GM04504 (cell line): ENCODE measurements at places on chromosomes 7 and 10.

DNA sequence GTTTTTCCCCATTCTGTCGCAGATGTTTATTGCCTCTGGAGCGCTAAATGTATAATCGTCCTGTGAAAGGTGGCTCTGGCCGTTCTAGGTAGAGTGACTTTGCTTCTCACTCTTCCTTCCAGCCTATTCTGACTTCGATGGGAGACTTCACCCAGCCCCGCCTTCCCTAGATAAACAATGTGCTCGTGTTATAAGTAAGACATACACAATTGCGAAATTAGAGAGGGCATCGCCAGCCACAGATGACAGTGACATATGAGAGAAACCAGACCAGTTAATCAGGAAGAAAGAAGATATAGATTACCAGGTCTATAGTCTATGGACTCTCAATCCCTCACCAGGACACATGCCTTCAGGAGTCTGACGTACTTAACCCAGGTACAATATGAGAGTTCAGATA lies 1050.5 kb upstream of the AUTS2 start:
- DNase-seq: no peak

DNA sequence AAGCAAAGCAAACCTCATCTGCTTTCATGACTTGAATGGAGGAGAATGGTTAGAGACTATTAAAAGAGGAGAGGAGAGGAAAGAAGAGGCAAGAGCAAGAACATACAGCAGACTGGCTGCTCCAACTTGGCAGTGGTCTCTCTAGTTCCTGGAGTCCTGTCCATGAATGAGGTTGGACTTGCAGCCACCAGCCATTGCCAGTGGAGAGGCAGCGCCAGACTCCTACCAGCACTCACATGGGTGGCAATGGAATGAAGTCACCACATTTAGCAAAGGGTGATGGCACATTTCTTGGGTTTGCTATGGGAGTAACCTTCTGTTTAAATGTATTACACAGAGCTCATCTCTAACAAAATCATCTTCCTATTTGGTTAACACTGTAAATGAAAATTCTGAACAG lies 257.8 kb upstream of the IMMP2L start:
- DNase-seq: no peak

- DNase-seq: no peak
Measured at GRCh38 chr7:49639068-49639593, 134.3 kb upstream of the VWC2 start.

DNA sequence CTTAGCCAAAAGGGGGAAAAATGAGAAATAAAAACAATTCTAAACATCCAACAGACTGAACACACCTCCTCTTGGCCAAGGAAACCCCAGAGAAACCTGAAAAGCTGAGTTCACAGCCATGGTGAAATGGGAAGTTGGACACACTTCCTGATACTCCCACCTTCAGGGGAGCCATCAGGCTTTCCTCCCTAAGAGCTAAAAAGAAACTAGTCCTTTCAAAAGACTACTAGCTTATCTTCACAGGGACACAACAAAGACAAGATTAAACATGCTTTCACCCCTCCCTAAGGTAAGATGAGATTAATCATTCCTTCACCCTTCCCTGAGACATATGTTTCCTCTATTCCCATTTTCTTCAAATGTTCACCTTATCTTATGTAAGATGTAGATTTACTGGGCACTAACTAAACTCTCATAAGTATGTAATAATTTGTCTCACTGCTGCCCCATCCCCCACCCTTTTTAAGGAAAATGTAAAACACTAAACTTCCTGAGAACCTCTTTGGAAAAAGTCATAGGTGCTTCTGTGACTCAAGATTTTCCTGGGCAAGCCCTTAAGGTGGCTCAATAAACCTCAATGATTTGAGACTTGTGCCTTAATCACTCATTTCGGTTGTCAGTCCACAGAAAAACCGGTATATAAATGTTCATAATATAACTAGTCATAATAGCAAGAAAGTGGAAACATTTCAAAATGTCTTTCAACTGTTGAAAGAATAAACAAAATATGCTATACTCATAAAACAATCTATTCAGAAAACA lies 40.5 kb downstream of the HTR7 start:
- no peak for DNase-seq

GRCh38 chr10:70815504-70816219 lies at the start of gene SGPL1:
SGPL1 (plus strand) TSS chr10:70815948; CDS start chr10:70816854, 906 bp downstream.
- DNase-seq: peak; percentile 67

DNA sequence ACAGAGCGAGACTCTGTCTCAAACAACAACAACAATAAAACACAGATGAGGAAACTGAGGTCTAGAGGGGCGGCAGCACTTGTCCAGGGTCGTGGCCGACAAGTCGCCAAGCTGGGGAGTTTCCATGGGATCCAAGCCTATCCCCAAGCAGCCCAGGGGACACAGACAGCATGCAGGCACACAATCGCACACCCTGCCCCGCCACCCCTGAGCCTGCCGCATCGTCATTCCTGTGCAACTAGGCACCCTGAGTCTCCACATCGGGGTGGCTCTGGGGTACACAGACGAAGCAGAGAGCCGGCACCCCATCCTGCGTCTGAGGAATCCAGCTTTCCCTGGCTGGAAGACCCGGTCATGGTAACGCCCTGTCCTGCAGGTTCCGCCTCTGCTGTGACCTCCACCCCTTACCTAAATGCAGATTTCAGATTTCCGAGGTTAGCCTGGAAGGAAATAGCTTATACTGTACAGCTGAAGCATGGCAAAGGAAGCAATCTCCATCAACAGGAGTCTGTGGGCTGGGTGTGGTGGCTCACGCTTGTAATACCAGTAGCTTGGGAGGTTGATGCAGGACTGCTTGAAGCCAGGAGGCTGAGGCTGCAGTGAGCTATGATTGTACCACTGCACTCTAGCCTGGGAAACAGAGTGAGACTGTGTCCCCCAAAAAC lies 136.1 kb upstream of the TNRC18 start:
- DNase-seq: no peak

DNA sequence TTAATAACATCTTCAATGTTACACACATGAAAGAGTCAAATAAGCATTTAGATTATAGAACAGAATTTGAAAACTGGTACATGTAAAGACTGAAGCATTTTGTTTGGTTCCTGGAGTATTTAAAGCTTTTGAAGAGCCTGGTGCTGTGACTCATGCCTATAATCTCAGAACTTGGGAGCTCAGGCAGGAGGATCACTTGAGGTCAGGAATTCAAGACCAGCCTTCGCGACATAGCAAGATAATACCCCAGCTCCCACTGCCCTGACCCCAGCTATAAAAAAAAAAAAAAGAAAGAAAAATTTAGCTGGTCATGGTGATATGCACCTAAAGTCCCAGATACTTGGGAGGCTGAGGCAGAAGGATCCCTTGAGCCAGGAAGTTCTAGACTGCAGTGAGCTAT lies 87.8 kb downstream of the HDAC9 start:
- no peak for DNase-seq

- DNase-seq: no peak
Measured at GRCh38 chr7:2715341-2716231, 27.6 kb downstream of the AMZ1 start.

DNA sequence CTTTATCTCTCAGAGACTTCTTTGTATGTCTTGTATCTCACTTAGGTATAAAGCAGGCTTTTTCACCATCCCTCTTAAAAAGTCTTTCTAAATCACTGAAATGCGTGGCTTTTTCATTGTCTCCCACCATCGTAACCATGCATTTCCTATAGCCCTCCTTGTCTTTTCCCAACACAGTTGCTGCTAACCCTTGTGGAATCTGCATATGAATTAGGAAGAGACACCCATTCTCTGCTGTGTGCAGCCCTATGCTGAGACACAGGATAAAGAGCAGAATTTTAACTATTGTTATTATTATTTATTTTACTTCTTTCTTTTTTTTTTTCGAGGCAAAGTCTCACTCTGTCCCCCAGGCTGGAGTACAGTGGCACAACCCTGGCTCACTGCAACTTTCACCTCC lies 804.3 kb upstream of the COBL start:
- DNase-seq: no peak

GRCh38 chr10:97805949-97806348 lies 34.1 kb upstream of the SFRP5 start:
- DNase-seq: no peak

- no peak for DNase-seq
Measured at GRCh38 chr7:91892099-91892705, 11.7 kb upstream of the MTERF1 start.

DNA sequence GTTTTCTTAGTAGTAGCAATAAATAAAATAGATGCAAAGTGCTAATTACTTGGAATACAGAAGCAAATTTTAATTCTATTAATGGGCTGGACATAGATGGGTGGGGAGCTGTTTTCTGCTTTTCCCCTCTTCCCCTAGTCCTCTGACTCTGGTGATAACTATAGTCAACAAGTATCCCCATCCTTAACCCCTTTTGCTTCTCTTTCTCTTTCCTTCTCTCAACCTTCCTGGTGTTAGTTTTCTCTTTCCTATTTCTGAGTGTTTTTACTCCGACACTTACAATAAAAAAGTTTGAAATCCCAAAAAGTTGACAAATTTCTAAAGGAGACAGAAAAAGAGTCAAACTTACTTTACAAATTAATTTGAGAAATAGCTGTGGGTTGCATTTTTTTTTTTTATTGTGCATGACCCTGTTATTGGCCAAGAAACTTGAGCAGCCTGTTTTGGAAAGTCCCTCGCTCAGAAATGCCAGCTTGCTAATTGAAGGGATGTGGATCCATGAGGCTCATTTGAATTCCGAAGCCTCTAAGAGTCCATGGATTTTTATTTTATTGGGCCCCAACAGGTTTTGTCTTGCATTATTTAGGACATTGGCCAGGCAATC lies 2.4 kb downstream of the FAS start:
- DNase-seq: no peak

DNA sequence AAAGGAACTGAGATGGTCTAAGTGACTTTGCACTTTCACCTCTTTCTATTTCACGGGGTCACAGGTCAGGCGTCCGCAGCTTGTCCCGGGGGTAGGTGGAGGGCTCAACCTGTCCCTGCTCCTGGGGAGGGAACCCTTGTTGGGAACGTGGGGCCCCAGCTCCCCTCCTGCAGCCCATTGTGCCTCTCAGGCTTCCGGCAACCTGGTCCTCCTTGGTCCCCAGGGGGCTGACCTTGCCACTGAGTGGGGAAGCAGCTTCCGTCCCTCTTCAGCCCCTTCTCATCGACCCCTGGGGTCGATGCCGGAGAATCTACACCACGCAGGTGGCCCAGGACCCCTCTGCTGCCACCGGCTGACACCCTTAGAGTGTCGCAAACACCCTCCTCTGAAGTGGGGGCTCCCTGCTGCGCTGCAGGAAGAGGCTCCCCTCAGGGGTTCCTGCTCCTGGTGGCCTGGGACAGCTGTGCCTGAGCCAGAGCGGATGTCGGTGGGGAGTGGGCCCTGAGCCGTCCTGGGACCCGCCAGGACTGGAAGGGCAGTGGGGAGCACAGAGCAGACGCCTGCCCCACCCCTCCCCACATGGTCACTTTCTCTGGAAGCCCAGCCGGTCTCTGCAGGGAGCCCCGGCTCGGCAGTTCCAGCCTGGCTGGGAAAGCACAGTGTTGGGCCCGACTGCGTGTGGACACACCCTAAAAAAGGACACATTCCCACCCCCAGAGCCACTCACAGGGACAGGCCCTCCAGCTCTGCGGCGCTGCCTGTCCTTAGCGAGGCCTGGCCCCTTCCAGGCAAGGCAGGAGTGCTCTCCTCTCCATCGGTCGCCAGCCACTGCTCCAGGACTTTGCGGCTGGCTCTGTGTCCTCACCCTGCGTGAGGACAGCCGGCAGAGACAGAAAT lies 357.5 kb upstream of the SHH start:
- DNase-seq: no peak

DNA sequence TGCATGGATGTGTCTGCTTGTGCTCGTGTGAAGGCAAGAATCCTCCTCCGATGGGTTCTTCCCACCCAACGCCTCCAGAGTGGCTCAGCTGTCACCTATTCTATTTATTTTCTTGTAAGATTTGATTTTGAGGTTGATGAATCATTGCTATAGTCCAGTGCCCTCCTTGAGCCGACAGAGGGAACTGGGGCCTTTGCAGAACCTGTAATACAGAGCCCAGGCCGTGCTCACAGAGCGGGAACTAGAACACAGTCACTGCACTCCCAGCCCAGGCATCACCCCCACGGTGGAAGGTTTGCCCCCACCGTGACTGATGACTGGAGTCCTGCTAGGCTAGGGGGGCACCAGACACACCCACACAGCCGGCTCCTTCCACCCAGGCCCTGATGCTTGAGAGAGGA lies 2.0 kb downstream of the RARRES2 start:
- DNase-seq: no peak

GRCh38 chr10:79258894-79259293 lies 88.4 kb upstream of the PPIF start:
- no peak for DNase-seq

DNA sequence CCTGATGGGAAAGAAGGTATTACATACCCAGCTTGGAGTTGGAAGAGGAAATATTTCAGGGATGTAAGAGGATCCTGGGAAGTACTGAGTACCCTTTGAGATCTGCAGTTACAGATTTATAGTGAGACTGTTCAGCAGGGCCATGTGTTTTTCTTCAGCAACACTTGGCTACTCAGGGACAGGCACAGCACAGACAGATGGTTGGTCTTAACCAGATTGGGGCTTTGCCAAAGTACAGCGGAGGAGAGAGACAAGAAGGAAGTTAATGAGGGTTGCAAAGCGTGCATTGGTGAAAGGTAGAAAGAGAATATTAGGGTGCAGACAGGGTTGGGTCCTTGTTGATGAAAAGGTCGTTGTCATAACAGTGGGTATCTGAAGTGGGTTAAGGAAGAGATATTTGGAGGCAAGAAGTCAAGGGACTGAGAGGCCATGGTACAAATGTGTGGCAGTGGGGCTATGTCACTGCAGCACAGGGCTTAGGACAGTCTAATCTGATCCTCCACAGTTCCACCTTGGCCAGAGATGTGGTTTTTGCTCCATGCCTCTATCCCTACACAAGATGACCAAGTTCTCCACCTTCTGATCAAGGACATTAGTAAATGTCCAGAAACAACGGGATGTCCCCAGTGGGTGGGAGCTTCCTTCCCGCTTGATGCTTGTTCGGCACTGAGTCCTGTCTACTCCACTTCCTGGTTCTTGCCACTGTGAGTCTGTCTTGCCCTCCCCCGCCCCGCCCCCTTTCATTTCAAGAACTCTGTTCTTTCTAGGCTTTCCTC lies 18.9 kb upstream of the DNAJC1 start:
- no peak for DNase-seq

DNA sequence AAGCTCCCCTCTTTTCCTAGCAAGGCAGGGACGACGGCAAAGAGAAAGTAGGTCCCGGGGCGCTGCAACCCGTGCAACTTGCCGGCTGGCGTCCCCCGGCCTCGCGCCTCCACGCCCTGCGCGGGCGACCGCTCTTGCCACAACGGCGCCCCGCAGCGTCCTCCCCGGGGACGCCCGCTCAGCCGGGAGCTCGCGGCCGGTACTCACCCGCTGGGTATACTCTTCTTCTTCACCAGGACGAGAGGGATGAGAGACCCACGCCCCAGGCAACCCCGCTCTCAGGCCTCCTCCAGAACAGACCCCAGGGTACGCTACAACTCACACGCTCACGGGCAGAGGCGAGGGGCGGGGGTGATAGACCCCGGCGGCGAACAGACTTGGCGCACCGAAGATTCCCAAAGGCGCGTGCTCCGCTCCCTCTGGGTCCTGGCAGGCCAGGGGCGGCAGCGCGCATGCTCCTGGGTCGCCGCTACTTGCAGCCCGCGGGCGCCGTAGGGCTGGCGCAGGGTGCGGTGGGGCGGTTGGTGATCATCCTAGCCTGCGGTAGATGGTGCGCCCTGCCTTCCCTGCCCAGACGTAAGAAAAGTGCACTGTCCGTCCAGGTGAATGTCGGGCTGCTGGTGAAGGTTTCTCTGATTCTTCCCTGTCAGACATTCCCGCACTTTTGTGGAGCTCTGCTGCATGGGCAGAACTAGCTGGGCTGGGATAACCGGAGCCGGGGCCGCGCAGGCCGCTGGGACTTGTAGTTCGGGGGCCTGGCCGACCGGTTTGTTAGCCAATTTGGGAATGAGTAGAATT lies at the start of gene CC2D2B:
Gene CC2D2B (plus strand): TSS at position 520 of the 798 bp plus-strand sequence. CDS start 3,349 bp downstream, outside the sequence.
- DNase-seq: peak; percentile 55

- no peak for DNase-seq
Measured at GRCh38 chr7:157983502-157984422, 603.9 kb downstream of the PTPRN2 start.
